ENCODE measurements at places on chromosomes 13 and 19.
A peak's percentile ranks its signal among the peaks of the same experiment; 100 is the strongest.

GRCh38 chr19:28700176-28700575 lies 512.8 kb downstream of the UQCRFS1 start:
- no peak for DNase-seq

- no peak for DNase-seq
These were observed 28.8 kb downstream of the EPN1 start for GRCh38 chr19:55703790-55704215.

GRCh38 chr13:114047358-114047881 lies 73.5 kb upstream of the C13orf46 start:
- DNase-seq = no peak

DNA sequence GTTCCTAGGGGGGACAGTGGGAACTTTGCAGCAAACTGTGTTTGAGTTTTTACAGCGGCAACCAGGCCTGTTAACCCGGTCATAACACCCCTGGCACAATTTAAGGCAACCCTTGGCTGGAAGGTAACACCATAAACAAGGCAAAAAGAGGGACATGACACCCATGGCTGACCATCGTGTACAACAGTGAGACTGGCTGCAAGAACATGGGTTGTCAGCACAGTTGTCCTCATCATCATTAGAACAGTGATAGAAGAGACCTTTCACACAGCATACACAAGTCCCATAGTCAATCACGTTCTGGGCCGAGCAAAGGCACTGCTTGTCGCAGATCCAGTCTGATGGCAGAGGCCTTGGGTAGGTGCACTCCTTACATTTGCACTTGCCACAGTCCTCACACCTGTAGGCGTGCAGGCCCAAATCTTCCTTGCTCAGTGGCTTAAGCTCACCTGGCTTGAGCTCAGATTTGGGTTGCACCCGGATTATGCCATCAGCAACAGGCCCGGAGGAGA lies 4.1 kb downstream of the SPRY2 start:
- DNase-seq = no peak

DNA sequence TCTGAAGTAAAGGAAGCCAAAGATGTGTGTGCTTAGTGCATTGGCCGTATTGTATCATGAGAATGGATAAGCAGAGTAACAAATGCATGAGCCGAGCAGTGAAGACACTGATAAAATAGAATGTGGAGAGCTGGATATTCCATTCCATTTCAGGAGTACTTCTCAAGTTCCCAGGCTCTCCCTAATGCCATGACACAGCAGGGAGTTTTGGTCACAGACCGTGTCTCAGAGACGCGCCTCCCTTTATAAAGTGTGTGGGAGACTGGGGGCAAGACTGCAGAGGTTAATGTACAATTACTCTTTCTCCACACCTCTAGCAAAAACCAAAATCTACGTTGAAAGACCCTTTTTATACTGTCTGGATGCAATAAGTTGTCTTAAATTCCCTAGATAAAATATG lies 575.6 kb downstream of the EFNB2 start:
- DNase-seq = no peak

- DNase-seq = no peak
These were observed 28.4 kb upstream of the GPR183 start for GRCh38 chr13:99335603-99336002.

DNA sequence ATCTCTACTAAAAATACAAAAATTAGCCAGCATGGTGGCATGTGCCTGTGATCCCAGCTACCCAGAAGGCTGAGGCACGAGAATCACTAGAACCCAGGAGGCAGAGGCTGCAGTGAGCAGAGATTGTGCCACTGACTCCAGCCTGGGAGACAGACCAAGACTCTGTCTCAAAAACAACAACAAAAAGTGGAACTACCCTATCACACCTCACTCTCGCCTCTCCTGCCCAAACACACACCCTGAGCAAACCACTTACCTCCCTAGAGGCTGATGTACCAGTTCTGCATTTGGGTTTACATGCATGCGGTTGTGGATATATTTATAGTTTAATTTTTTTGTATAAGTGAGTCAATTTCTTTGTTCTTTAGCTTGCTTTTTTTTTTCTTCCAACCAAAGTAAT lies 7.7 kb upstream of the PTOV1 start:
- DNase-seq = no peak

DNA sequence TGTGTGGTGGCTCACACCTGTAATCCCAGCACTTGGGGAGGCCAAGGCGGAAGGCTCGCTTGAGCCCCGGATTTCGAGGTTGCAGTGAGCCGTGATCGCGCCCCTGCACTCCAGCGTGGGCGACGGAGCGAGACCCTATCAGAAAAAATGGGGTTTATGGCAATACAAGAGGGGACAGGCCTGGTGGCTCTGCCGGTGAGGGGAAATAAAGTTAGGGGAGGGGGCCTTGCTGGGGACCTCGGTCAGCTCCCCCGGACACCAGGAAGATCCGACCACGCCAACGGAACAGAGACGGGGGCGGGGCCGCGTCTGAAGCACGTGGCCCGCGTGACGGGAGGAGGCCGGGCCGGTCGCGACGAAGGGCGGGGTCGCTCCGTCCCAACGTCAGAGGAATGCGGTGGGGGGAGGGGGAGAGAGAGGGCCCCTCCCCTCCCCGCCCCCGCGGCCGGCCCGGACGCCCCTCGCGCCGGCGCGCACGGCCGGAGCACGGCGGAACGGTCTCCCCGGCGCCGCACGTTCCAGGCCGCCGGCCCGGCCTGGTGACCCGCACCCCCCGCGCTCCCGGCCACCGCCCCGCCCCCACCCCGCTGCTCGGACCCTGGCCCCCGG lies 1.9 kb upstream of the HNRNPL start:
- DNase-seq = peak; percentile 95

- DNase-seq = no peak
These were observed 3.0 kb upstream of the NANOS3 start for GRCh38 chr19:13873834-13874515.

DNA sequence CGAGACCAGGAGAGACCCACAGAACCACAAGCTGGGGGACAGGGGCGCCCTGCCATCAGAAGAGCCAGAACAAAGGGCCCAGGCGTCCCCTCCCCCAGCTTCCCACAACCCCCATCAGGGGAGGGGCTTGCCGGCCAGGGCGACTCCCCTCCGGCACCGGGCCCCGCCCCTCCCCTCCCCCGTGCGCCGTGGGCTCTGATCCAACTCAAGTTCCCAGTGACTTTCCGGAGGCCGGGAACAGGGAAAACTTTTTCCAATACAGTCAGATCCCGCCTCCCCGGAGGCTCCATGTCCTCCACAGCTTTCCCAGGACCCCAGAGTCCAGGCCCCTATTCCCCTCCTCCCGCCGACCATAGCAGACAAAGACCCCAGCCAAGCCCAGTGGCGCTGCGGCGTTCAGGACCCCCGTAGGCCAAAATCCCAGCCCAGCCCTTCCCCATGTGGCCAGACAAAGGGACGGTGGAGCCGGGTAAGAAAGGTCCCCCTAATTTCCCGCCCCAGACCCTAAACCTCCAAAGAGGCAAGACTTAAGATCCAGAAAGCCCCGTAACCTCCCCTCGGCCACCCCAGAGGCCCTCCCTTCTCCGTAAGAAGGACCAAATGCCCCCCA lies 673 bp downstream of the TEAD2 start:
- no peak for DNase-seq

DNA sequence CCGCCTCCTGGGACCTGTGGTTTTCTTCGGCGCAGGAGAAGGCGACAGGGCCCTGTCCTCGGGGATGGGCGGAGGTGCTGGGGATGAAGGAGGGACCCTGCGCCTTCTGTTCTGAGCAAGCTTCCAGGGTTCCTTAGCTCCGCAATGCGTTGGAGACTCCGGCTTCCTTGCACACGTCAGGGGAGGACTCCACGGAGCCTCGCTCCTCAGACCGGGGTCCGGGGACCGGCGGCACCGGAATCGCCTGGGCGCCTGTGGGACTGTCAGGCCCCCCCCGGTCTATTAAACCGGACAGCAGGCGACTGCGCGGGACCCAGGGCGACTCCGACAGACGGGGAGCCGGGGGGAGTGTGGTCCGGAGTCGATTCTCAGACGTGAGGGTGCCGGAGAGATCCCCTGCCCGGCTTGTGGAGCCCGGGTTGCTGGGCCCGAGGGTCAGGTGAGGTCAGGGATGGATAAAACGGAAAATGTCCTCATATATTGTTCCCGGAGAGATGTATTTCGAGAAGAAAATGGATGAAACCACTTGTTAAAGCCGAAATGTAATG lies 227.4 kb downstream of the TEX29 start:
- DNase-seq = no peak

GRCh38 chr19:45641274-45642105 lies 2.3 kb upstream of the EML2 start:
- peak; percentile 97 for DNase-seq

GRCh38 chr13:26495750-26496149 lies 61.7 kb upstream of the WASF3 start:
- no peak for DNase-seq

GRCh38 chr13:99307648-99308339 lies 595 bp upstream of the GPR183 start:
- no peak for DNase-seq

DNA sequence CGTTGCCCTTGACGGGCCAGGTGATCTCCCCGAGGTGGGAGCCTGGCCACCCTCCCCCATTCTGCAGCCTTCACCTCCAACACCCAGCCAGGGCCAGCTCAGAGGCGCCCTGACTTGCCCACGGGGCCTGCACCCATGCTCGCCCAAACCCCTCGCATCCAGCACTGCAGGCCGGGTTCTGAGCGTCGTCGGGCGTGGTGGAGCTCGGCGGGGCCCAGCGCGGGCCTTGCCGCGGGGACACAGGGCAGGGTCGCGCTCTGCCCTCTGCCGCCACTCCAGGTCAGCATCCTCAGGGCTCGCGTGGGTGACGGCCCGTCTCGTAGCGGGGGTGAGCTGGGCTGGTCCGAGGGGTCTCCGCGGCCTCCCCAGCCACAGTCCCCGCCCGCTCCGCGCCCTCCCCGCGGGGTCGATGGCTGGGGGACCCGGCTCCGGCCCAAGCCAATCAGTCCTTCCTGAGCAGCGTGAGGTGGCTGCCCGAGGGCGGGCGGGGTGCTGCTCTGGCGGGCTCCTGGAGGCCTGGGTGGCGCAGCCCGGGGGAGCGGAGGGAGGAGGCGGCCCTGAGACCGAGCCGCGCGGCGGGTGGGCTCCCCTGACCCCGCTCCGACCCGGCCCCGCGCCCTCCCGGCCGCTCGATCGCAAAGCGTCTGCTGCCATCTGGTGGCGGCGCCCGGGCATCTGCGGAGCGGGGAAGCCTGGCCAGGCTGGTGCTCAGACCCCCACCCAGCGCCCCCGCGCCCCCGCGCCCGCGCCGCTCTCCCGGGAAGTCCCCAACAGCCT lies 61.4 kb downstream of the CCNE1 start:
- DNase-seq = peak; percentile 52
